ENCODE measurements at places on chromosomes 5 and 9.

GRCh38 chr5:160956051-160956450, 104.0 kb upstream of the ATP10B start:
- no peak for DNase-seq

DNA sequence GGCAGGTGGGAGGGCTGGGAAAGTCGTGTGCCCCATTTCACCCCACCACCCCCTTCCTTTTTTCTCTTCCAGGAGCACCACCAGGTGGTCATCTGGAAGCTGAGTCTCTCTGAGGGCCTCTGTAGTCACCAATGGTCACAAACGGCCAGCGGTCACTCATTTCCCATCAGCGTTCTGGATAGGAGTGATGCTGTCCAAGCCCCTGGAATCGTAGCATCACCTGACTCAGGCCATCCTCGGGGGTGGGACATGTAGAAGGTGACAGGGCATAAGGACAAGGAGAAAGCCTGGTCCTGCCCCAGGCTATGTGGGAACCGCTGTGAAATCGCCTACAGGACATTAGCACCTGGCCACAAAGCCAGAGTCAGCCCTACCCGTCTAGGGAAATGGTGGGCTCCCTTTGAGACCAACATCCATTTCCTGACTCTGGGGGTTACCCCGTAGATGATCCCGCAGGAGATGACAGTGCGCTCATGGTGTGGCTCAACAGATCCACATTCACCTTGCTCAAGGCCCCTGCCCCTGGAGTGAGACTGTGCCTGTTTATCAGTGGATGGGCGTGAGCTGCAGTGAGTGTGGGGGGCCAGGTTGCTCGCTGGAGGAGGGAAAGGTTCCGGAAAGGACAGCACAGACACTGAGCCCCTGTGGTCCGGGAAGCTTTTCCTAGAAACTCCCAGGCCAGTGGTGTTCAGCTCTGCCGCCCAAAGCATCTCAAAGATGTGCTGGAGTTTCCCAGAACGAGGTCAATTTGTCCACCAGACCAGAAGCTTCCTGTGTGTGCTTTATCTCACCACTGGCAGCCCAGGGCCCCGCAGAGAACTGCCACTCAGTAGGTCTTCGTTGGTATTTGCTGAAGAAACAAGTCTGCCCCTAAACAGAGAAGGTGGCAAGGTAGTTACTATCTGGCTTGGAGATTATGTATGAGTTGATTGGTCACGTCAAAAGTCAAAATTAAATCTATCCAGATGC, 61.1 kb upstream of the UNC5A start:
- DNase-seq, result no peak

- DNase-seq, result no peak
These were observed 7.8 kb downstream of the ENG start for GRCh38 chr9:127846443-127847177.

GRCh38 chr5:104297076-104297475, 734.5 kb upstream of the NUDT12 start:
- no peak for DNase-seq

- DNase-seq, result no peak
These were observed 751 bp downstream of the DNAI1 start for GRCh38 chr9:34459356-34459755.

DNA sequence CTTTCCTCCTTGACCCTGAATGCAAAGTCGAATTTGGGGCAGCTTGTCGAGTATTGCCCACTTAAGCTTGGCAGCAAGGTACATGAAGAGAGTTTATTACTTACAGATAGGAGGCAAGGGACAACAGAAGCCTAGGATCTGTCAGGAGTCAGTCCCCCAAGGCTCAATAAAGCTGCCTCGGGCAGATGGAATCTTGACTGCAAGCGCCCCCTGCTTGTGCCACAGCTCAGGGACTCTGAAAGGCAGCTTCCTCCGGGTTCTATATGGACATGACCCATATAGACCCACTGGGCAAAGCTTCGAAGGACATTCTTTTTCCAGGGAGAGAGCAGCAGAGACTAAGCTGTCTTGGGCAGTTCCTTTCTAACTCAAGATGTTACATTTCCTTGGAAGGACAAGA, 971.5 kb downstream of the EFNA5 start:
- no peak for DNase-seq

- no peak for DNase-seq
These were observed at the start of gene HAND1 for GRCh38 chr5:154478224-154478565. Gene HAND1 (minus strand): TSS chr5:154478227. CDS start chr5:154478008, 219 bp downstream.

- DNase-seq, result no peak
These were observed 206.7 kb downstream of the MAST4 start for GRCh38 chr5:66802941-66803340.

DNA sequence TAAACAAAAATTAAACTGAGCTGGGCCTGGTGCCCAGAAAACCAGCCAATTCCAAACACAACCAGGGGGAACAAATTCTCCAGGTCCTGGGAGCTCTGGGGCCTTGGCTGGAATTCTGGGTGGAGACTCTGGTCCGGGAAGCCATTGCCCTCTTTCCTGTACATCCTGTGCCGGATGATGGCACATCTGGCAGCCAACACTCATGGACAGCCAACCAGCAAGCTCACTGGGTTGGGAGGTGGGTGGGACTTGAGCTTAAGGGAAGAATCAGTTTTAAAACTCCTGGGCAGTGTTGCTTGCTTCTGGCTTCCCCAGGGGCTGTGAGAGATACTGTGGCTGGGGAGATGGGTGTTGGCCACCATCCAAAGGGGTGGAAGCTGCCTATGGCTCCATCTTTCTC, 56.1 kb downstream of the PCDH1 start:
- DNase-seq, result no peak

DNA sequence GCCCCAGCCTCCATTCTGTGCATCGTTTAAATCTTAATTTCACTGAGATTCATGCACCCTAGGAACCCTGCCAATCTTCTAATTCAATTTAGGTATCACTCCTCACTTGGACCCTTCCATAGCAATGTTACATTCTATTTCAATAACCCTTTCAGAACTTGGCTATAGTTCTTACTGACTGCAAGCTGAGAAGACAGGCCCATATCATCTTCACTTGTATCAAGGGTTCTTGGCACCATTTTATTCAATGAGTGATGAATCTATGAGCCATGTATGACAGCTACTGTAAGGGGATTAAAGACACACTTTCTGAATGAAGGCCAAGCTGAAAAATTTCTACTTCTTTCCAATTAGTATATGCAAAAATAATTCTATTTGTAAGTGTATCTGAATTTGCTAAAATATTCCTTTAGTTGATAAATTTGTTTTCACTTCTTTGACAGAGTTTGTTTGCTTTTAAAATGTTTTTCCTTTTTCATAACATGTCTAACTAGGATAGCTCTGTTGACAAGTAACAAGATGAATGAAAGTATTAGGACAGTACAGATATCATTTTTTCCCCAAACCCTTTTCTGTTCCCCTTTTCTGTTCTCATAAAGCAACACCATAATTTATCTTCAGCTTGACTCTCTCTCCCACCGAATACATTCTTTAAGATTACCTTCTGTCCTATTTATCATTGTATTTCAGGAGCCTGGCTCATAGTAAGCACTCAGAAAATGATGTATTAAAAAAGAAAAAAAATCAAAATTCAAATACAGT, 9.6 kb downstream of the ITGA2 start:
- no peak for DNase-seq

DNA sequence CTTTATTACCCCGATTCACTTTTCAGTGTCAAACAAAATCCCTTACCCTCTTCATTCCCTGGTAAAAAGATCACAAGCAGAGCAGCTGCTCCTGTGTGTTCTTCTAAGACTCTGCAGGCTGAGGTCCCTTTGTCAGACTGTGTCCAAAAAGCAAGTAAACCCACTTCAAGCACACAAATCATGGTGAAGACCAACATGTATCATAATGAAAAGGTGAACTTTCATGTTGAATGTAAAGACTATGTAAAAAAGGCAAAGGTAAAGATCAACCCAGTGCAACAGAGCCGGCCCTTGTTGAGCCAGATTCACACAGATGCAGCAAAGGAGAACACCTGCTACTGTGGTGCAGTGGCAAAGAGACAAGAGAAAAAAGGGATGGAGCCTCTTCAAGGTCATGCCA, 34.5 kb downstream of the CREBRF start:
- no peak for DNase-seq

DNA sequence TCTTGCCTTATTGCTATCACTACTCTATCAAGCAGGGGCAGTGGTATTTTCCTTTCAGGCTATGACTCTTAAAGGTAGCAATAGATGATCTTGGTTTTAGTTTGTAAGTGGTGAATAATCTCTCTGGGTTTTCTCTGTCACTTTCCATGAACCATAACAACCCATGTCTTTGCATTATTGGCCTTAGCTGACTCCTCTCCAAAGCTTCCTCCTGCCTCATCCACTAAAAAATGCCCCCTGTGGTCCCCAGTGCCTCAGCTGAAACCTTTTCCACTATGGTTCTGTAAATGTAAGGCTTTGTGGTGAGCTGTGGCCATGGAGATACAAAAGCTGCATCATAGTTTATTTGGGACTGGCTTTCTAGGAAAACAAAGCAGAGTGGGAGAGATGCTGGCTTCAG, 128.8 kb downstream of the GPBP1 start:
- DNase-seq, result no peak

GRCh38 chr5:73896668-73897067, 270.7 kb downstream of the ARHGEF28 start:
- DNase-seq, result no peak

- no peak for DNase-seq
These were observed 399.5 kb downstream of the ENC1 start for GRCh38 chr5:74240783-74241750.
